ENCODE measurements at places on chromosomes 2 and 18.

- DNase-seq = no peak
These were observed 1037.2 kb upstream of the ACVR2A start for GRCh38 chr2:146807568-146808168.

DNA sequence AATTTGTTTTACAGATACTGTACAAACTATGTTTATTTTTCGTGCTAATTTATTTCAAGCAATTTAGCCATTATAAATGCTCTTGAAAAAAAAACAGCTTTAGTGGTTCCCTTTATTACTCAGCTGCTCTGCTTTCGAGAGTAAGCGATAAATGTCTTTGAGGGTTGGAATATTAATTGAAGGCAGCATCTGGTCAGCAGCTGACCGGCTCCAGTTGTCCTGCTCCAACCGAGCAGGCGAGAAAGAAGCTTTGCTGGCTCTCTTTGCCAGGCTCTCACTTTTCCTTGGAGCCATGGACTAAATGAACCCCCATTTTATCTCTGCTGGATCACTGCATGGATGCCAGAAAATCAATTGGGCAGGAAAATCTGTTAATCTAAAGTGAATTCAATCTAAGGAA is 147.4 kb downstream of the LNPK start:
- DNase-seq = no peak

DNA sequence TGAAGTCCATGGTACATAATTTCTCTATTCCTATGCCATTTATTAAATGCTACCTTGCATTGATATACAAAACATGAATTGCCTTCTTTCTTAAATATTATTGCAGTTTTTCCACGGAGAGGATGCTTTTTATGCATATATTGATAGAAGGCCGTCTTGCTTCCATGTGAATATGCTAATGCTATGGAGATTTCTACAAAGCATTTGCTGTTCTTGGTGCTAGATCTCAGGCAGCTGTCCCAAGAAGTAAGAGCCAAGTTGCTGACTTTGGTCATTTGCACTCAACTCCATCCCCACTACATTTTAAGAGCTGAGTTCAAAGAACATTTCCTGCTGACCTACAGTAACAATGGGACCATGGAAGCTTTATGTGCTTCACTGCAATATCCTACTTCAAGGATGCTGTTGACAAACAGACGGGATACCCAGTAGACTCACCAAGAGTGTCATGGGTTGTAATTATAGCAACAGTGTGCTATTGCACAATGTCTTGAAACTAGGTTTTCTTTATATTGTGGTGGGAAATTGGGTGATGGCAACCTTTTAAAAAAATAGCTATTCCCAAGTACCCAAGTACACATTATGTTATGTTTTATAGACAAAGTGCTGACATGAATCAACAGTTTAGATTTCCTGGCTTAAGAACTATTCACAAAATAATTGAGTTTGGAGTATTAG is 1172.4 kb upstream of the PIK3C3 start:
- DNase-seq = no peak

GRCh38 chr18:50143886-50144285 is 51.1 kb downstream of the MYO5B start:
- DNase-seq = no peak

DNA sequence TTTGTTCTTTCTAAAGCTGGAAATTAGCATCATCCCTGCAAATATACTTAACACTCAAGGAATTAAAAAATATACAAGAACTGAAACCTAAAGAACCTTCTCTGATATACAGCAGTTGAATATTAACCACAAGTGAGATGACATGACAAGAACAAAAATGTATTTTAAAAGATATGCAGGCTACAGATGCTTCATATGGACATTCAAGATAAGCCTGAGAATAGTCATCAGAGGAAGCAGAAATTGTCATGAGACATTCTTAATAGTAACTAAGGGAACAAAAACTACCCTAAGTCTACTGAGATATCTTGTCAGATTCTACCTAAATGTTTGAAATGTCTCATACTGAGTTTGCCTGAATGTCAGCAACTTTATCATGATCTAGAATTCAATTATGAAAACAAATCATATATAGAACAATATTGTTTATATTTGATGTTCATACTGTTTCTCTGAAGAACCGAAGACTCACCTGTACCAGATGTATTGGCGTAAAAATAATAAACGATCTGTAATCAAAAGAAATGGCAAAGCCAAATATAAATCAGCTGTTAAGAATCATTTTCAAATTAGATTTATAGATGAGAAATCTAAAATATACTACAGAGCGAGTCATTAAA is 4.7 kb downstream of the NBAS start:
- no peak for DNase-seq

DNA sequence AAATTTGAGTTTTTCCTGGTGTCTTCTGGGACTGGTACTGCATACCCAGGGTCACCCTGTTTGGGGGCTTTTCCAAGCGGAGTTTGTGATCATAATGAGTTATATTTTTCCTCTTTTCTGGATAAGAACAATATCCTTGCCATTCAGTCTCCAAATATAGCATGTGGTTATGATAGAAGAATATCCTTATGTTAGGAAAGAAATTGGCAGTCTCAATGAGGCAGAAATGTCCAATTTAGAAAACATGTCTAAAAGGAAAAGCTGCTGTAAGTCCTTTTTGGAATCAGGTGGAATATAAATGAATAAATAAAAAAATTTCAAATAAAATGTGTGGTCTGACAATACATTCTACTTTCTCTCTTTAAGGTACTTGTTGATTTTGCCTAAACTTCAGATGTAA is 36.2 kb downstream of the SPATS2L start:
- DNase-seq = no peak

- DNase-seq = no peak
These were observed 23.8 kb downstream of the HDAC4 start for GRCh38 chr2:239376942-239377531.

- DNase-seq = no peak
These were observed 41.5 kb downstream of the L3MBTL4 start for GRCh38 chr18:6373187-6373586.

All from suppressor macrophage treated with lipopolysaccharide for 1 hour (primary cell).